ENCODE measurements at places on chromosomes 3 and 15.

- no peak for DNase-seq
These were observed 392.1 kb downstream of the NLGN1 start for GRCh38 chr3:173789530-173790162.

GRCh38 chr3:62559831-62560445 is 186.6 kb upstream of the FEZF2 start:
- no peak for DNase-seq

- DNase-seq, result no peak
These were observed 48.9 kb downstream of the TMEM44 start for GRCh38 chr3:194584320-194584776.

DNA sequence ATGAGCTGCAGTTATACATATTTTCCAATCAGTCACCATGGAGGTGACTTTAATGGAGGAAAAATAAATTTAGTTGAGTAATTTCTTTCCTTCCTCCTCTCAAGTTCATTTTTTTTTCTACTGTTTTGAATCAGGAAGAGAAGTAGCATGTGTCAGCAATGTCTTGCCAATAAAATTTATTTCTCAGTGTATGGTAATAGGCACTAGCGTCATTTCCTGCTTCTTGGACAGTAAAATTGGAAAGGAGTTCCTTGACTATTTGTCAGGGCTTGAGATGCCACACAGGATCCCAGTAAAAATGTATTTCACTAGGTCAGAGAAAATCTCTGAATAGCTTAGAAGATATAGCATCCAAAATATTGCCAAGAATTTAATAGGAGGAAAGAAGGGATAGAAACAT is 605.9 kb downstream of the ROBO1 start:
- no peak for DNase-seq

GRCh38 chr3:43190670-43191069 is 84.8 kb upstream of the POMGNT2 start:
- no peak for DNase-seq

- DNase-seq, result no peak
These were observed 177.6 kb upstream of the SETMAR start for GRCh38 chr3:4125576-4125975.

- DNase-seq, result no peak
These were observed 133.8 kb upstream of the TMC3 start for GRCh38 chr15:81507831-81508230.

All from activated CD4-positive, alpha-beta T cell treated with anti-CD3 and anti-CD28 coated beads, Interleukin-2, Interleukin-4, amounts not matched to agents 100 ng/mL and 50 ng/mL, durations not matched to agents 16 hours and 8 hours (primary cell).